ENCODE measurements at places on chromosomes 5 and 9.

- no peak for DNase-seq
Observed at GRCh38 chr9:88950341-88951154, 40.7 kb upstream of the S1PR3 start.

GRCh38 chr5:179137016-179137642 is 77.0 kb downstream of the ZNF354C start:
- DNase-seq = no peak

- DNase-seq = no peak
Observed at GRCh38 chr5:110525762-110526161, 200.7 kb downstream of the TMEM232 start.

DNA sequence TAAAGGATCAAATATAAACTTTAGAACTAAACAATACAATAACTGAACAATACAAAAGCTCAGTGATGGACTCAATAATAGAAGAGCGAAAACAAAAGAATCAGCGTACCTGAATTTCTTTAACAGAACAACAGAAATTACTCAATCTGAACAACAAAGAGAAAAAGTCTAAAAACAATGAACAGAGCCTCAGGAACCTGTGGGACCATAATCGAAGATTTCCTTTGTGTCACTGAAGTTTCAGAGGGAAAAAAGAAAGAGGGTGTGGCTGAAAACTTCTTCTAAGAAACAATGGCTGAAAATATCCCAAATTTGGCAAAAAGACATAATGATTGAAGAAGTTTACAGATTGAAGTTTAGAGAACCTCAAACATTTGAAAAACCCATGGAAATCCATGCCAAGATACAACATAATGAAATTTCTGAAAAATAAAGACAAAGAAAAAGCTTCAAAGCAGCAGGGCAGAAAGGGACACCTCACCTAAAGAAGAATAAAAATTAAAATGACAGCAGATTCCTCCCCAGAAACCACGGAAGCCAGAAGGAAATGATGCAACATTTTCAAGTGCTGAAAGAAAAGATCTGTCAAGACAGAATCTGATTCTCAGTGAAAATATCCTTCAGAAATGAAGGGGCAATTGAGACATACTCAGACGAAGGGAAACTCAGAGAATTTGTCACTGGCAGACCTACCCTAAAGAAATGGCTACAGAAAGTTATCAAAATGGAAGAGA is 288.8 kb downstream of the ARL15 start:
- DNase-seq = no peak

- DNase-seq = no peak
Observed at GRCh38 chr9:37927132-37927531, 23.2 kb upstream of the SLC25A51 start.

DNA sequence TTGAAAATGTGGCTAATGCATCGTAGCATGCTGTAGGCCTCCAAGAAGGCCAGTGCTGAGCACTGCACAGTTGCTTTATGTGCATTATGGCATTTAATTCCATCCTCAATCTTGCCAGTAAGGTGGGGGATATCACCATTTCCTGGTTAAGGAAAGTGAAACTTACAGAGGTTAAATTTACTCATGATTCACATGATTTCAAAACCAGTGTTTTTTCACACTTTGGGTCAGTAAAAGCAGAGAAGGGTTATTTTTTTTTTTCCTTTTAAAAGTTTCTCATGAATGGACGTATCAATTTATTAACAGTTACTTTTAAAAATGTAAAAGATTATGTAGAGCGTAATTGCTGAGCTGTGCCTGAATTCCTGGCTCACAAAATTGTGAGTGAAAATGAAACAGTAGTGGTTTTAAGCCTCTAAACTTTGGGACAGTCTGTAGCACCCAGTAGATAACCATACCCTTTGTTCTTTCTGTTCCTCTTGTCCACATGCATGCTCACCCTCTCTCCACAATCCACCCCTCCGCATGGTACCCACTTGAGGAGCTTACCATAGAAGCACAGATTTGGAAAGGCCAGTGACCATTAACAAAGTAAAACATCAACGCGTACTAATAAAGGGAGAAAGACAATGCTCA is 21.2 kb downstream of the MAST4 start:
- no peak for DNase-seq

- DNase-seq = peak; percentile 73
Observed at GRCh38 chr9:94030318-94031179, 53.7 kb upstream of the PTPDC1 start.

DNA sequence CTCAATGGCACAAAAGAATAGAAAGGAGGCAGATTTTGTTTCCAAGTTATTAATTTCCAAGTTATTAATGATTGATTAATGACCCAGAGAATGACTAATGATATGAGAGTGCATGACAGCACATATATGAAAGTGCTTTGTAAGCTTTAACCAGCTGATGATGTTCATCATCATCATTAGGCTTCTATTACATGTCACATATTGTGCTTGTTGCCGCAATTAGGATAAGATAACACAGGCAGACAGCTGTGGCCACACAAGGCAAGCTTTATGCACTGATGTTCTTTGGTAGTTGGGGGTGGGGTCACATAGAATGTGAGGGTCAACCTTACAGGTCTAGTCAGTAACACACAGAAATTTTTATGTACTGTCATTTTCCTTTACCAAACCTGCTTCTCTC is 219.7 kb downstream of the TRPM3 start:
- DNase-seq = no peak

DNA sequence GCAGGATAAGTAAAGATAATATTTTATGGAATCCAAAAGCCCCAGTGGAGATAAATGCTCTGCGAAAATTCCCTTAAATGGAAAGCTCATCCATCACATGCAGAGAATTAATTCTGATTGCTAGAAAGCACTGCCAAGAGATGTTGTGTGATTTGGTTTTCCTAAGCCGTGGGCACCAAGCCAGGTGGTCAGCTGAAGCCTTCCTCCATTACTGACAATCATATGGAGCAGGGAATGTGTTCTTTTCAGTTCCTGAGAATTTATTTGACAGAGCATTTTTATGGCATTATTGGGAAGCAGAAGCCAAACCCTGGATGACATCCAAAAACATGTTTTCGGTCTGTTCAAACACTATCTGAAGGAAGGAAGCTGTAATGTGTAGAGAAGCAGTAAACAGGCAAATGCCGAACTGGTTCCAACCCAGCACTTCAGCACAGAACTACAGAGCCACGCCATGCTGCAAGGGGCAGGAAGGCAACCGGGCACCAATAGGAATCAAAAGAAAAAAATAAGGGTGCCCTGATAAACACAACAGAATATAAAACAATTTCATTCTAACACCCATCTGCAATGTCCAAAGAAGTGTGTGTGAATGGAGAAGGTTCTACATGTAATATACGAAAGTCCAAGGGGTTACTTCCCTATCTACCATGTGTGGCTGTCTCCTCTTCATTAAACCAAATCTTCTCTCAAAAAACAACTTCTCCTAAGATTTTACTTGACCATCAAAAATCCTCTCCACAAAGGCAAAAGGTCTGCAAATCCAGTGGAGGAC is 12.3 kb downstream of the ARSB start:
- DNase-seq = peak; percentile 73

DNA sequence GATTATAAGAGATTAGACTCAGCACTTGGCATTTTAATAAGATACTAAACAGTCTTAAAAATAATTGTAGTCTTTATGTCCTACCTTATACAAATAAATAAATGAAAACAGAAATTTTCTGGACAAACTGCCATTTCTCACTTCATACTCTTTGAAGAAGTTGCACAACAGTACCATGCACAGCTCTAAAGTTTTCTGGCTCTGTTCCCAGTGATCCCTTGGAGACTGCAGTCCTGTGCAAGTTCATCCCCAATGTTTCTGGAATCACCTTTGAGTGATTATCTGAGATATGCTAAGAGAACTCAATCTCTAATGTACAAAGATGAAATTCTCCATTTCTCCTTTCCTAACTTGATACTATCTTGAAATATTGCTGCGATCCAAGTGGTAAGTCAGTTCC is 330.4 kb upstream of the EDIL3 start:
- DNase-seq = no peak

GRCh38 chr5:152546493-152546892 is 141.4 kb upstream of the NMUR2 start:
- no peak for DNase-seq

GRCh38 chr5:141420855-141421488 is at the start of gene PCDHGA11:
PCDHGA11 (plus strand) TSS chr5:141421051; CDS start chr5:141421228, 177 bp downstream.
- no peak for DNase-seq

- no peak for DNase-seq
Observed at GRCh38 chr5:143428738-143429420, 25.4 kb upstream of the NR3C1 start.

DNA sequence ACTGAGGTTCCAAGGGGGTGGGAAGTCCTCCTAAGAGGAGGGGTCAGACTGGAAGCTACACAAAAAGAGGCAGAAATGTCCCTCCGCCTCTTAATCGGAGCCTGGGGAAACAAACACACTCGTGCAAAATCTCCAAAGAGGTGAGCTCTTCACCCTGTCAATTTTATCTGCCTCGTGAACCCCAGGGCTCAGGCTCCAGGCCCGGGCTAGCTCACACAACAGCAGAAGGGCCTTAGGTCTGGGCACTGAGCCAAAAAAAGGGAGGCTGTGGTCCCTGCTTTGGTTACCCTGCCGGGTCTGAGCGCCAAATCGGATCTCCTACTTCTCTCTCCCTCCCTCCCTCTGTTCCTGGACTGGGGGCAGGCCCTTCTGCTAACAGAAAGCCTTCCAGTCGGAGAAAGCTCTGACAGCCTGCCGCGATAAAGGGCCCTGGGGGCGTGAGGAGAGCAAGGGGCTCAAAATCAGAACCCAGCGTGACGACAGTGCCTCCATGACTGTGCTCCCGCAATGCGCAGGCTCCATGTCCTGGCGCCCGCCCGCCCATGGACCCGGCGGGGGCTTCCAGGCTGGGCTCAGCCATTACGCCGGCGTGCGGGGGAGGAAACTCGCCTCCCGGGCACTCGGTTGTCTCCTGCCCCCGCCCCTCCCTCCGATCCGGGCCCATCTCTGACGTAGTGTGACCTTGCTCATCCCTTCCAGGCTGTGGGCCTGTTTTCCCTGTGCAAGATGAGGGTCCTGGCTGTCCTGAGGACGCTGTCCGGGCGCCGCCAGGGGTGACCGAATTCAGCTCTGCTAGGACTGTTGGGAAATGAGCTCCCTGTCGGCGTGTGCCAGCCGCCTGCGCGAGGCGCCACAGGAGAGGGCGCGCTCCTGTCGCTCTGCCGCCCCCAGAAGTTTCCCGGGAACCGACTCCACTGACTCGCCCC is 865 bp upstream of the SLC22A4 start:
- DNase-seq = peak; percentile 81

- no peak for DNase-seq
Observed at GRCh38 chr9:83154821-83155220, 91.9 kb upstream of the RASEF start.

DNA sequence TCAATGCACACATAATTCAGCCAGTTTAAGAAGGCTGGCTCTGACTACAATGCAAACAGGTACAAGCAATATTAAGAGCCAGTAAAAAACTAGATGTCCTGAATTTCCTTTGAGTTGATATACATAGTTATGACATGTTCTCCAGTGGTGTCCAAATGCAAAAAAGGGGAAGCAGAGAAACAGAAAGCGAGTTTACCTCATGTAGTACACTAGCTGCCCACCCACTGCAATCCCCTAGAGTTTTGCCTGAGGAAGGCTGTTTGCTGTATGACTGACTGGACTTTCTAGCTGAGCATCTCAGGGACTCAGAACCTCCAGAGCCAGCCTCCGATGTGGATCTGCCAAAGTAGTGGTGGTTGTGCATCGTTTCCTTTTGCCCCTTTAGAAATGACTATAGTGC is 44.8 kb upstream of the SLC1A3 start:
- no peak for DNase-seq

DNA sequence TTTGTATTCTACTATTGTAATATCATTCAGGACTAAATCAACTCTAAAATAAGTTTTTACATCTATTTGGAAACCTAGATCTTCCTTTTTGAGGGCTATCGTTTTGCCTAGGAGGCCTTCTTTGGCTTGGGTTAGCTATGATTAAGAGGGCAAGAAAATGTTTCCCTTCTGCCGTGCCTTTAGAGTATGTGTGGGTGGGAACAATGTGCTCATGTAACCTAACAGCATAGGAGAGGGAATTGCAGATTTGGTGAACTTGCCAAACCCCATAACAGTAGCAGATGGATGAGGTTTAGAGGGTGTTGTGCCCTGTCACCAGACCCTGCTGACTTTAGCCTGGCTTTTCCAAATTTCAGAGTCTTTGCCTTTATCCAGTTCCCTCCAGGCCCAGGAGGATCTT is 339.0 kb downstream of the ADGRV1 start:
- DNase-seq = no peak

DNA sequence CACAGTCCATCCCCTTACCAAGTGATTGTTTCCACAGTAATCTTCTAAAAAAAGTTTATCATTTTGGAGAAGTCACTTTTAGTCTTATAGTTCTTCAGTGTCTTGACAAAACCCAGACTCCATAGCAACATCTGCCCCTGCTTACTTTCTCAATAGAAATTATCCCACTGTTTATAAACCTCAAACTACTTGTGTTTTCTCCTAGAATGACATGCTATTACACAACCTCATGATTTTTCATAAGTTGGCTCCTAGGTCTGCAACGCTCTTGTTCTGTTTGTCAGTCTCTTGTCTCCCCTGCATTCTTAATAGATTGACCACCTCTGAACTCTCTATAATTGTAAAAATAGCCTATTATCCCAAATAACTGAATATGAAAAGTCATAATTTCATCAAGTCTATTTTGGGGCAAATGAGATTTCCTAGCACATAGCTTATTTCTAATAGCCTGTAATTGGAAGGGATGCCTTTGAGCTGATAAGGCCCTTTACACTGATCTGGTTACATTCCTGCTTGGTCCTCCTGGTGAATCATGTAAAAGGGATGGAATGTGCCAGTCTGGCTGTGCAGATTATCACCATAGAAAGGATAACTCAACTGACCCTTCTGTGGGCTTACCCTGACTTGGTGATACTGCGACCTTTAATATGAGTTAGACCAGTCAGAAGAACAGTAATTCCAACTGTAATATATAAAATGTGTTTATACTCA is 69.6 kb downstream of the CHSY3 start:
- no peak for DNase-seq

- no peak for DNase-seq
Observed at GRCh38 chr9:116151966-116152381, 1.6 kb upstream of the PAPPA start.

- DNase-seq = no peak
Observed at GRCh38 chr9:124346347-124347163, 68.7 kb downstream of the PSMB7 start.

DNA sequence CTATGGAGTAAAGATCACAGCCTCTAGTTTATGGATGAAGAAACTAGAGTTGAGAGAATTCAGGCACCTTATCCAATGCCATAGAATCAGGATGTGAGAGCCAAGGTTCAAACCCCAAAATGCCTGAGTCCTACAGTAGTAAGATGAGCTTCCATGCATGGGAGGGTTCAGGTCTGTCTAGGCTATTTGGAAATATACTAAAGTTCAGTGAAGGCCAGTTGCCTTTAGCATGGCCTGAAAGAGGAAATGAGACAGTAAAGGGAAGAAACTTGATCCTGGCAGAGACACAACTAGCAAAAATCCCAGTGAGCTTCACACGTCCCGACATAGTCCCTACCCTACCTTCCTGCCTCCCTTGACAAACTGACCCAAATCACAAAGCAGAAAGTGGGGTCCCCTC is 317.0 kb downstream of the RASEF start:
- DNase-seq = no peak

Measured in anterior cingulate cortex (tissue), 58 donors.